ENCODE measurements at places on chromosomes 2 and 18.

- no peak for DNase-seq
Observed at GRCh38 chr2:238653431-238654109, 194.3 kb upstream of the TWIST2 start.

DNA sequence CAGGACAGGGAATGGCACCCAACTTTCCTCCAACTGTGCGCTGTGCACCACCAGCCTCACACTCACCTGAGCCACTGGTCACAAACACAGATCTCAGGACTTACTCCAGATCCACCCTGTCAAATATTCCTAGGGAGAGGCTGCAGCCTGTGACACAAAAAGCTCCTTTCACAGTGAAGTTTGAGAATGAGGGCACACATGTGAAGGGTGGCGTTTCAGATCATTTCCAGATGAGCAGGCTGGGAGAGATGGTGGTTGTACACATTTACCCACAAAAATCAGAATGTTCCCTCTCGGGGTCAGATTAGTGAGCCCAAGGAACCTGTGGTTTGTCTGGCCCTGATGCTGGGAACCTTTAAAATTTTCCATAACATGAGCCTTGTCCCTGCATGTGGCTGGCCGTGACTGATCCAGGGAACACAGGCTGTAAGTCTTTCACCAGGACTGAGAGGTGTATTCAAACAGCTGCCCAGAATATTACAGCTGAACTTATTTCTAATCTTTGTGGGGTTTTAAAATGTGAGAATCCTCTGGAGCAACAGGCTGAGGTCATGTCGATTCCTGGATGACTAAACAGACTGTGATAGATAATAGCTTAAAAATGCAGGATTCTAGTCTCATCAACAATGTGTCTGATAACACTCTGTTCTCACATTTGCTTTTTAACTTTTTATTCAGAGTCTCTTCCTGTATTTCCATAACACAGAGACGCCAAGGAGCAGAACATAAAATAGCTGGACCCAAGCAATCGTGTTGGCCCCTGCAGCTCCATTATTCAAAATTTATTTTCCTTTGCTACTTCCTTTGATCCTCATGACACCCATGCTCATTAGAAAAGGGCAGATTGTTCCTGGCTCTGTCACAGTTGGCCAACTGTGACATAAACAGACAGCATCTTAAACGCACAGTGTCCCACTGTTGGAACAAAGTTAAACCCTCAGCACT, 35.5 kb downstream of the IL1R2 start:
- DNase-seq, result peak; percentile 68

DNA sequence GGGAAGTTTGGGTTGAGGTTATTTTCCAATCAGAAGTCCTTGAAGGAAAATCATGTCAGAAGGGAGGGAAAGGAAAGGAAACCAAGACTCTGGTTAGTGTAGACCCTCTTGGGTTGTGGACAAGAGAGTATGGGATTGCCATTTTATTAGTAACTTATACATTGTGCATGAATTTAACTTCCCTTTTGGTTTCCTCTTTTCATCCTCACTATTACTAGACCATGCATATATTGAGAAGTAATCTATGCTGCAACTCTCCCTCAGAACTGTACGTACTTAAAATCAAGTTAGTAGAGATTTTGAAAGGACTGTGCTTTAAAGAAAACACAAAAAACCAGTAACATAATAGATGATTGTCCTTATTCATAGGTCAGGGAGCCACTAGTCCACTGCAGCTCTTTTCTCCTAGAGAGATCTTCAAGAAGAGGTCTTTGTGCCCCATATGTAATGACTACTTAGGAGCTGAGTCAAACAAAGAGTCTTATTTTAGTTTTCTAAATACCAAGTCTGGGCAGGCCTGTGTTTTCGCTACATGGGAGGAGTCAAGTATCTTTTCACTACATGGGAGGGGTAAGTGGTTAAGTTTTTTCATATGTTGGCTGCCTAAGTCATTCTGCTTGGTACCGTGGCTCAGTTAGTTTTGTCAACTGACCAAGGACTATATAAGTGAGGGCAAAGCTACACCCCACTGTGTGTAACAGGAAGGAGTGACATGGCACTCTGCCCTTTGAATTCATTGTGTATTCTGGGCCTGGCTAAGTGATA, 25.2 kb upstream of the FAM117B start:
- peak; percentile 84 for DNase-seq

- DNase-seq, result no peak
Observed at GRCh38 chr2:240469239-240469636, 33.8 kb downstream of the GPC1 start.

DNA sequence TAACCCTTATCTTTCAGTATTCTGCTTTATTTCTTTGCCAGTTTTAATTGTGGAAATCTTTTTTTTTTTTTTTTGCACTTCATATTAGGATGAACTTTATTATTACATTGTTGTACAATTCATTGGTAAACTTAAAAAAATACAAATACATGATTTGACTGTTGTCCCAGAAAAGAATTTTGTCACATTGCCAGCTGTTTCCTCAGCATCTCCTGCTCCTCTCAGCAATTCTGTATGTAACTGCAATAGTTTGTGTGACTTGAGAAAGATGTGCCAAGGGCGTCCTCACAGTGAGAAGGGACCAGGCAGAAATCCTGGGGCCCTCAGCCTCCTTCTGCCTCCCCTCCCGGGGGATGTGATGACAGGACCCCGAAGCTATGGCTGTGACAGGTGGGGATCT, 254.4 kb downstream of the NBAS start:
- no peak for DNase-seq

DNA sequence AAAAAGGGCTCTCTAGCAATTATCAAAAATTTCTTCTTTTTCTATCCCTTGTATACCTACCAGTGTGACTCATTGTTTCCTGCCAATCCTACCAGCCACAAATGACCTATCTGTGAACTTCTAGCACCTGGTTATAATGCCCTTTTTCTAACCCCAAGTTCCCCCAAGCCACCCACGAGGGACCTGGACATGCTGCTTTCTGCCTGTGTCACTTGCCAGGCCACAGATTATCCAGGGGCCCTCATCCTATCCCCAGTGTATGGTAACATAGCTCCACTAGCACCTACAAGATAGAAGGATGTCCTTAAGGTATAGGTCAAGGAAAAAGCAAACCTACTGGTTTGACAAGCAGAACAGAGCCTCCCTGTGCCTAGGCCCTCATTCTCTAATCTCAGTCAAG, 26.8 kb downstream of the AAK1 start:
- peak; percentile 50 for DNase-seq

DNA sequence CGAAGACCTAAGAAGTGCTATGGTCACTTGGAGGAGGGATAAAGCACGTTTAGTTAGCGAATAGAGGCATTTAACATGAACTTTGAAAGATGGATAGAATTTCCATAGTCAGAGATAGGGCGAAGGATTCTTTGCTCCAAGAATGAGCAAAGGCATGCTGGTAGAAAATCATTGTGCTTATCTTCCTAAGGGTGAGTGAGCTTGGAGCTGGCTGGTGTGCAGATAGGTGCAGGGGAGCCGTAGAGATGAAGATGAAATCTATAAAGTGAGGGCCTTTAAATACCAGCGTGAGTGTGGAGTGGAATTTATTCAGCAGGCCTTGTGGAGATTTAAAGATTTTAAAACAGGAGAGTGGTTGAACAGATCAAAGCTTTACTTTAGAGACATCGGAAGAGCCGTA, 1.6 kb downstream of the HRH4 start:
- DNase-seq, result no peak

DNA sequence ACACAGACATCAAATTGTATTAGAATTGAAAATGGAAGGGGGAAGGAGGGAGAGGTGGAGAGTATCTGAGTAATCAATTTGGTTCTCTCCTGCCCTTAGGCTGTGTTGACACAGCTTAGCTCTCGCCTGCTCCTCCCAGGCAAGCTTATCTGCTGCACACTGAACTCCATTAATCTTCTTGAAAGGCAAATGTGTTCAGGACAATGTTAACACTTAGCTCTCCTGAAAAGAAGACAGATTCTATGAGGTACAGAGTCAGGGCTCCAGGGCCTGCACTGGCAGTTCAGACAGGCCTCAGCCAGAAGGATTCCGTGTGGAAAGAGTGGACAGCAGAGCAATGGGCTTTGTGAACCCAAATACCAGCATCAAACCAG, 430.0 kb upstream of the TNP1 start:
- peak; percentile 75 for DNase-seq

- DNase-seq, result no peak
Observed at GRCh38 chr2:7697052-7697451, 779.8 kb downstream of the RNF144A start.

- no peak for DNase-seq
Observed at GRCh38 chr18:23176701-23177432, 41.6 kb downstream of the CABLES1 start.

- peak; percentile 50 for DNase-seq
Observed at GRCh38 chr18:23662309-23663263, at the start of gene ANKRD29. Gene ANKRD29, minus strand, starts transcription at chr18:23662911. Its CDS starts 181 bp downstream, at chr18:23662730.

DNA sequence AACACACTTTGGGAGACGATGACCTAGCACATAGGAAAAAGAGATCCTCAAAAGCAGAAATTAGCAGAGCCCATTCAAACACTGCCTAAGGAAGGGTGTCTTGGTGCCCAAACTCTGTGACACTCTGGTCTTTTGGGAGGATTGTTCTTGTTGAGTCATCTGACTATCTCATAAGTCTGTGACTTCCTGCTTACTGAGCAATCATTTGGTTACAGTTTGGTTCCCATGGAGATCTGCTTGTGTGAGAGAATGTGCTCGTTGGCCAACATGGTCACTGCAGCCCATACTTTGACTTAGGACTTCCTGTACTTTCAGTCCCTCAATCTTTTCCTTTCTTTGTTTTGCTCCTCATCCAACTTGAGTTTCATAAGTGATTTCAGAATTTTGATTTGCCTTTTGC, 602.9 kb downstream of the NYAP2 start:
- peak; percentile 77 for DNase-seq

GRCh38 chr2:227363756-227364155, 15.3 kb downstream of the TM4SF20 start:
- DNase-seq, result no peak

- DNase-seq, result peak; percentile 25
Observed at GRCh38 chr2:179129574-179130238, 79.8 kb upstream of the CCDC141 start.

GRCh38 chr2:236550290-236550689, 19.3 kb upstream of the ACKR3 start:
- DNase-seq, result no peak

DNA sequence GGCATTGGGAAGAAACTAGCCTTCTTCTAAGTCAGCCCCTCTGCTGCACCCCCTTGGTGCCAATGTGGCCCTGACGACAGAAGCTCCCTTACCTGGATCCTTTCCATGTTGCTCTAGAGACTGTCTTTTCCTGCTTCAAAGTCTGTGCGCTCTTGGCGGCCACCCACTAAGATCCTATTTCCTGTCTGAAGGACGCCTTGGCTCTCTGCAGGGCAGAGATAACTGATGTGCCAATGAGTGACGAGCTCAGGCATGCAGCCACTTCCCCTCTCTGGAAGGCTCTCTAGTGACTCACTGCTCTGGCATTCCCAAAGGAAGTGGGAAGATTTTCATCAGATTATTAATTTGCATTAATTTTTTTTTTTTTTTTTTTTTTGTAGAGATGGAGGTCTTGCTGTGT, 273.5 kb downstream of the CDH20 start:
- peak; percentile 97 for DNase-seq

- peak; percentile 29 for DNase-seq
Observed at GRCh38 chr2:181904022-181904632, 12.6 kb downstream of the ITPRID2 start.

DNA sequence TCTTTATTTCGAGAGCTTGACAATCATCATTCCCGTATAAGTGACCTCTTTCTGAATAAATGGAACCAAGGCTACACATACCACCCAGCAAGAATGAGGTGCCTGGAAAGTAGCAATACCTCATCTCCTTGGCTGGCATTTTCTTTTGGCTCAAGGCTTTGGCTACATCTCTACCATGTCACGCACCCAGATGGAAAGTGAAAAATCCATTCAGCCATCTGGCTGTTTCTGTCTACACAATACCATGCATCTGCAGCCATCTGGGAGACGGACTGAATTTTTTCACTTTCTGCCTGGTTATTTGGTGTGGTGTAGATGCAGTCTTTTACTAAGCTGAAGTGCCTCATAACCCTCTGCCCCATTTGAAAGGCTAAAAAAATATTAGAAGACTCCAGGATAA, 566.9 kb downstream of the BCL11A start:
- no peak for DNase-seq

DNA sequence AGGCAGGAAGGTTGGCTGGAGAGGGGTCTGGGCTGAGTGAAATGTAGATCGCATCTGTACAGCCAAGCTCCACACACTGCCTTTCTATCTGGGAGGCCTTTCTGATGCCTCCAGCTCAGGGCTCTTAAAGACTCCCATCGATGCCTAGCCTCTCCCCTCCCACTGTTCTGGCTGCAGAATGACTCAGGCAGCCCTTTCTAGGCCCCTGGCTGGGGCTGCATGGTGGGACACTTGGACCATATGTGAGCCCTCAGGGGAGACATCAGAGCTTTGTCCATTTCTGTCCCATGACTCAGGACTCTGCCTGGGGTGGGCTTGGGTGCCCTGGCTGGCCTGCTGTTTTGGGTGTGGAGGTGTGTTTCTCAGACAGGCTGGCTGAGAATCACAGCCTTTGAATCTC, 101.3 kb downstream of the CELF4 start:
- no peak for DNase-seq

- DNase-seq, result no peak
Observed at GRCh38 chr2:118098307-118099030, 10.2 kb downstream of the INSIG2 start.

Measured in epithelial cell of esophagus (primary cell).